ENCODE measurements at places on chromosomes 7 and 10. TPM values are rescaled to one million over a fixed set of nuclear protein-coding genes. Genes with fewer than 3 reads are reported as not detected.

Gene SPDYE6
- not detected for total RNA-seq

Gene CRPPA
- 4.2 TPM for total RNA-seq

Gene HTR5A
- not detected for total RNA-seq

Gene HOGA1
- total RNA-seq = 0.21 TPM

Gene UTF1
- not detected for total RNA-seq

Gene SORBS1
- total RNA-seq = 15.6 TPM

Gene CYP2C19
- total RNA-seq = 0.22 TPM

Gene CUL1
- 45.3 TPM for total RNA-seq

Gene IDE
- total RNA-seq = 56.3 TPM

Gene UMAD1
- 10.1 TPM for total RNA-seq

Gene SPACDR
- 2.1 TPM for total RNA-seq

Gene RSPH10B2
- total RNA-seq = 1.1 TPM

Gene RNF32
- 1.6 TPM for total RNA-seq

Gene SH2B2
- 8.9 TPM for total RNA-seq

Gene SCART1
- 0.29 TPM for total RNA-seq

Gene PTEN
- total RNA-seq = 50.6 TPM

Gene TLX1
- total RNA-seq = not detected

Gene AKR1D1
- not detected for total RNA-seq

GRCh38 chr10:60338786-60339185 lies 50.9 kb downstream of the ANK3 start:
- DNase-seq = no peak
- H3K27me3 ChIP-seq = no peaks in the 10 kb centered on the region
- no peak overlapping the region for H3K27ac ChIP-seq
- H3K4me3 ChIP-seq = no peak overlapping the region
- no peaks in the 10 kb centered on the region for H3K36me3 ChIP-seq

DNA sequence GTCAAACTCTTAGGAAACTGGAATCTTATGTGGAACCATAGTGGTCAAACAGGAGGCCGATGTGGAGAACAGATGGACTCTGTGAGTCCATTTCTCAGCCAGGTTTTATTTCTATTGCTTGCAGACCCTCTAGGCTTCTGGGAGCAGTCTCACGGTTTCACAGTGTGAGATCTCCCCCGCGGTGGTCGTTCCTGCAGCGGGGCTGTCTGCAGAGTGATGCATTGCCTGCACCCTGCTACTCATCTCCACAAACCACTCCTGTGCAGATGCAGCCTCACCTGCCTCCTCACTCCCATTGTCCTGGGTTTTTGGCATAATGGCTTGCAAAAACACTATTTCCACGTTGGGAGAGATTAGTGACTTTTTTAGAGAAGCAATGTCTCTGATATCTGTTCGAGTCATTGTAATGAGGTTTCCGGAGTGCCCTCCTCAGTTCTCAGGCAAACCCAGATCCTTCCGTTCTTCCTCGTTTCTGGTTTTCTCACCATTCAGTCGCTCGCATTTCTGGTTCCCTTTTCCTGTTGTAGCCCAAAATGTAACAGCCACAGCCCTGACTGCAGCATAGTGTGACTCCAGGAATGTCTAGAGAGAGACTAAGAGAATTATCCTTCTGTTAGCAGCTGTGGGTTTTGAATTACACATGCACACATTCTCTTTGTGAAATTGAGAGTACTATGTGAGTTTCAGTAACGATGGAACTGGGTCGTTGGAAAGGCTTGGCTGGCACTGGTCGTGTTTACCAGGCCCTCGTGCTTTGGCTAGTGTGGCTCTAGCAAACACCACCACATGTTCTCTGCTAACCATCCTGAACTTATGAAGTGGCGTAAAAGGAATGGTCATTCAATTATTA lies 30.2 kb downstream of the ACADSB start:
- H3K4me1 ChIP-seq = no peaks in the 10 kb centered on the region
- H3K36me3 ChIP-seq = peaks cover 16% of the 10 kb centered on the region
- no peak overlapping the region for H3K4me3 ChIP-seq
- H3K27me3 ChIP-seq = no peaks in the 10 kb centered on the region
- H3K27ac ChIP-seq = no peak overlapping the region
- peak; percentile 51 for DNase-seq

GRCh38 chr10:32002531-32002930 lies 53.7 kb downstream of the KIF5B start:
- peaks cover 5% of the 10 kb centered on the region for H3K4me1 ChIP-seq
- H3K27me3 ChIP-seq = no peaks in the 10 kb centered on the region
- peaks cover 5% of the 10 kb centered on the region for H3K36me3 ChIP-seq
- peak overlapping the region; percentile 91 for H3K27ac ChIP-seq

GRCh38 chr7:70763961-70764691 lies 367.8 kb upstream of the GALNT17 start:
- peaks cover 78% of the 10 kb centered on the region for H3K36me3 ChIP-seq
- no peaks in the 10 kb centered on the region for H3K4me1 ChIP-seq
- H3K27ac ChIP-seq = peak overlapping the region; percentile 27
- H3K27me3 ChIP-seq = no peaks in the 10 kb centered on the region

DNA sequence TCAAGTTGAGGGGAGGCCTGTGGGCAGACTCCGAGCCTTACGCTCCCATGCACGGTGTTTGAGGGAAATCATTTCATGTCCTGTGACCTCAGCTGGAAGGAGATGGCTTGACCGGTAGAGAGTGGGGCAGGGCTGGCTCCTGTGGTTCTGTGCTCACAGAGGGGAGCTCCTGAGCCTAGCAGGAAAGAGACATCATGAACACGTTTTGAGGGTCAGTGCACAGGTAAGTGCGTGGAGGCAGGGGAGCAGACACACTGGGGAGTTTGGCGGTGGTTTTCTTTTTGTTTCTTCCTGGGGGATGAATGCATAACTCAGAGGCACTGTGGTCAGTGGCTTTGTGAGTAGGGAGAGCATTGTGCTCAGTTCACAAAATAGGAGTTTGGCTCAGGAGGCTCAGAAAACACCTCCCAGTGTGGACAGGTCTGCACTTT lies 22.5 kb downstream of the ADCY1 start:
- DNase-seq = peak; percentile 28
- no peaks in the 10 kb centered on the region for H3K4me1 ChIP-seq
- H3K36me3 ChIP-seq = no peaks in the 10 kb centered on the region
- no peak overlapping the region for H3K27ac ChIP-seq
- H3K4me3 ChIP-seq = no peak overlapping the region

GRCh38 chr10:77792155-77792554 lies 134.4 kb downstream of the DLG5 start:
- no peak for DNase-seq
- no peaks in the 10 kb centered on the region for H3K27me3 ChIP-seq
- peaks cover 52% of the 10 kb centered on the region for H3K36me3 ChIP-seq
- H3K4me3 ChIP-seq = no peak overlapping the region

- H3K4me1 ChIP-seq = no peaks in the 10 kb centered on the region
- no peaks in the 10 kb centered on the region for H3K36me3 ChIP-seq
- H3K27me3 ChIP-seq = no peaks in the 10 kb centered on the region
- no peak overlapping the region for H3K27ac ChIP-seq
Measured at GRCh38 chr10:103678178-103678526, 177.2 kb downstream of the SH3PXD2A start.

DNA sequence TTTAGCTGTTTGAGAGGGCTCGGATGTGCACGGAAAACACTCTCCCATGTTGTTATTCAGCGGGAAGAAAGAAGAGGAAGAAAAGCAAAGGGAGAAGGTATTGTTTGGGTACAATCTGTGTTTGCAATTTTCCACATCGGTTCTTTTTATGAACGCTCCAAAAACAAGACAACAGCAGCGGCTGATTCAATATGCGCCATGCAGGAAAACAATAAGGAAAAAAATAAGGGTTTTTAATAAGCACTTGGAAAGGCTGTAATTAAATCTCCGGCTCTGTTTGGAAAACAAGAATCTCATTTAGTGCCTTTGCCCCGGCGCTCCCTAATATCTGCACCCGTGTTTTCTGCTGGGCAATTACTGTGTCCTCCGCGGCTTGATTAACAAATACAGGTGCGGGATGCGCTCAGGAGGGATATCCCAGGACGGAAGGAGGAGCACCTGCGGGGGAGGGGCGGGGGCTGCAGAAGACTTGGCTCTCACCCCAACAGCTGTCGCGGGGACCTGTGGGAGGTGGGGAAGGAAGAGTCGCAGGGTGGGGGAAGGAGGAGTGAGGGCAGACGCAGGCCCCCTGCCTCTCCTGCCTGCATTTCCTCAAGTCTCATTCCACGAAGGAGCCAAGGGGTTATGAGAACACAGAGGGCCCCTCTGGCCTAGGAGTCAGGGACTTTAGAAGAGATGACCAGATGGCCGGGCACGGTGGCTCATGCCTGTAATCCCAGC lies 181.5 kb upstream of the PODXL start:
- no peak overlapping the region for H3K4me3 ChIP-seq
- H3K27me3 ChIP-seq = no peaks in the 10 kb centered on the region
- no peaks in the 10 kb centered on the region for H3K36me3 ChIP-seq
- H3K27ac ChIP-seq = no peak overlapping the region
- H3K4me1 ChIP-seq = no peaks in the 10 kb centered on the region

GRCh38 chr7:42548816-42549611 lies 312.0 kb upstream of the GLI3 start:
- H3K27me3 ChIP-seq = no peaks in the 10 kb centered on the region
- H3K36me3 ChIP-seq = no peaks in the 10 kb centered on the region
- no peak overlapping the region for H3K4me3 ChIP-seq

DNA sequence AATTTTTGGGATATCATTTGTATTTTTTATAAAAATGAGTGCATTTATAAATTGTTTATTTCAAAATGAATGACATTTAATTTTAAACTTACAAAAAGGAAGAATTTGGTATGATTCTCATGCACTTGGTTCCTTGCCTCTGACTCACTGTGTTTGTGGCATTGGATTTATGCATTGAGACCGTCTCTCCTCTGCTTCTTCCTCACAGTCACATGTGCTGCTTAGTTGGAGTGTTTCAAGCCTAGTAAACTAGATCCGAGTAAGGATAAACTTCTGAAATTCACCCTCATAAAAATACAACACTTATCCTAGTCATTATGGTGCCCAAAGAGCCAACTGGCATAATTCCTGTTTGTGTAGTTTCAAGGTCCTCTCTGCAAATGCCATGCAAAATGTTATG lies 19.1 kb upstream of the FZD8 start:
- DNase-seq = no peak
- H3K27ac ChIP-seq = no peak overlapping the region
- no peaks in the 10 kb centered on the region for H3K27me3 ChIP-seq
- H3K4me3 ChIP-seq = no peak overlapping the region
- peaks cover 3% of the 10 kb centered on the region for H3K4me1 ChIP-seq
- no peaks in the 10 kb centered on the region for H3K36me3 ChIP-seq

DNA sequence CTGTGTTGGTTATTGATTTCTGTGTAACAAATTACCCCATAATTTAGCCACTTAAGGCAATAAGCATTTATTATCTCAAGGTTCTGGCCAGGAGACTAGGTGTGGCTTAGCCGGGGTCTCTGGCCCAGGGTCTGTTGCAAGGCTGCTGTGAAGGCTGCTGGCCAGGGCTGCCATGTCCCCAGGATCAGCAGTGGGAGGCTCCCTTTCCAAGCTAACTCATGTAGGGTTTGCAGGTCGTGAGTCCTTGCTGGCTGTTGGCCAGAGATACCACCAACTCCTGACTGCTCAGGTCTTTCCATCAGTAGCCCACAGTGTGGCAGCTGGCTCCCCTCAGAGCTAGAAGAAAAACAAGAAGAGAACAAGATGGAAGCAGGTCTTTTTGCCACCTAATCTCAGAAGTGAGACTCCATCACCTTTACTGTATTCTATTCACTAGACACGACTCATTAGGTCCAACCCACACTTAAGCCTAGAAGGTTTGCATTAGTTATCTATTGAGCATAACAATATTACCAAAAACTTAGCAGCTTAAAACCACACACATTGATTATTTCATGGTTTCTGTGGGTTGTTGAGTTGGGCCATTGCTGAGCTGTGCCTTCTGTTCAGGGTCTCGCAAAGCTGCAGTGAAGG lies 185.6 kb downstream of the PFKFB3 start:
- no peaks in the 10 kb centered on the region for H3K36me3 ChIP-seq
- DNase-seq = no peak
- no peak overlapping the region for H3K27ac ChIP-seq

- no peak overlapping the region for H3K4me3 ChIP-seq
- no peaks in the 10 kb centered on the region for H3K27me3 ChIP-seq
- H3K4me1 ChIP-seq = peaks cover 5% of the 10 kb centered on the region
- DNase-seq = no peak
- H3K36me3 ChIP-seq = peaks cover 57% of the 10 kb centered on the region
Measured at GRCh38 chr7:22662036-22662435, 65.0 kb upstream of the IL6 start.

GRCh38 chr7:21884496-21884895 lies 61.2 kb downstream of the CDCA7L start:
- H3K36me3 ChIP-seq = no peaks in the 10 kb centered on the region
- H3K27ac ChIP-seq = no peak overlapping the region
- no peaks in the 10 kb centered on the region for H3K27me3 ChIP-seq
- no peak overlapping the region for H3K4me3 ChIP-seq

DNA sequence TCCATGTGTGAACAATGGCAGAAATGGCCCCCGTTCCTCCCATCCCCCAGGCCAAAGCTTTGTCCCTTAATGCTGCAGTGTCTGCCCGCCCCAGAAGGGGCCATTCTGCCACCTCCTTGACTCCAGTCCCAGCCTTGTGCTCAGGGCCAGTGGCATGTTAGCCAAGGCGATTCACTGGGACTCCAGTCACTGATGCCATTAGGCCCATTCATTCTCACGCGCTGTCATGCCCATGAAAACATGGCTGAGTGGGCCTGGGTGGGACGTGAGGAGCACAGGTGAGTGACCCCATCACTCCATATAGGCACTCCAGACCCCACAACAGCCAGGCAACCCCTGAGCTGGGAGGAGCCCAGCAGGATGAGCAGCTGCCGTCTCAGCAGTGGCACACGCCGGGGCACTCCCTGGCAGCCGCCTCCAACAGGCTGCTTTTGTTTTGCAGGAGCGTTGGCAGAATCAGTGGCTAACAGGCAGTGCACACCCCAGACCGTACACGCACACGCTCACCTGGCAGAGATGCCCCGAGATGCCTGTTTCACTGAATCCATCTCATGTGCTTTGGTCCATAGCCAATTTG lies 79.5 kb downstream of the TCERG1L start:
- no peaks in the 10 kb centered on the region for H3K36me3 ChIP-seq
- no peak overlapping the region for H3K4me3 ChIP-seq
- H3K4me1 ChIP-seq = no peaks in the 10 kb centered on the region
- H3K27me3 ChIP-seq = no peaks in the 10 kb centered on the region
- H3K27ac ChIP-seq = no peak overlapping the region

GRCh38 chr10:24299578-24300260 lies 90.8 kb downstream of the KIAA1217 start:
- no peaks in the 10 kb centered on the region for H3K27me3 ChIP-seq
- H3K4me3 ChIP-seq = no peak overlapping the region
- no peak for DNase-seq
- peaks cover 5% of the 10 kb centered on the region for H3K36me3 ChIP-seq

DNA sequence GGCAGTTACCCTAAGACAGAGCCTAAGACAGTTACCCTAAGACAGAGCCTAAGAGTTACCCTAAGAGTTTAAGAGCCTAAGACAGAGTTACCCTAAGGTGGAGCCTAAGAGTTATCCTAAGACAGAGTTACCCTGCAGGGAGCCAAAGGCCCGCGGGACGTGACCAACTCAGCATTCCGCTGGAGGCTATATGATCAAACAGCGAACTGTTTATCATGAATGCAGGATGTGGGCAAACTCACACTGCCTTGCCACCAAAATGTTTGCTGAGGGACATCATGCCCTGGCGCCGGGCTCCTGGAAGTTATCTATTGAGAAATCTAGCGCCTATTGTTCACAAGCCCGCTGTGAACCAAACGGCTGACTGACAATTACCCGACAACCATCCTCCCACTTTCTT lies 49.9 kb downstream of the BLVRA start:
- no peak for DNase-seq
- H3K36me3 ChIP-seq = no peaks in the 10 kb centered on the region
- no peak overlapping the region for H3K27ac ChIP-seq
- H3K4me3 ChIP-seq = no peak overlapping the region
- no peaks in the 10 kb centered on the region for H3K27me3 ChIP-seq
